ENCODE measurements at places on chromosomes 5 and 9.

GRCh38 chr5:15789642-15790041, 289.7 kb downstream of the FBXL7 start:
- DNase-seq: no peak

GRCh38 chr9:128886211-128886891, 4.4 kb downstream of the LRRC8A start:
- no peak for DNase-seq

DNA sequence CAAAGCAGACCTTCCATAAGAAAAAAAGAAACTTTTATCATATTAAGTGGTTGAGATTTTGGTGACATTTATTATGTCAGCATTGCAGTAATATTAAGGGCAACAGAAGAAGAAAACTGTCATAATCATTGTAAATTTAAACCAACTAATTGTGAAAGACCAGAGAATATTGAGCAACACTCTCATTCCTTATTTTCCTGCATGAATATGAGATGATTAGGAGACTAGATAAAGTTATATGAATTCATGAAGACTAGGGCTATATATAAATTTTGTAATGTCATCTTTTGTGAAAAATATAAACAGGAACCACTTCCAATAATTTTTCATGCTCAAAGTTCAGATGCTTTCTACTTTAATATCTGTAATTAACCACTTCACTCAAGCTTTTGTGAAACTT, 974.5 kb upstream of the CDH10 start:
- DNase-seq: no peak

GRCh38 chr5:8413975-8414374, 545.0 kb downstream of the MTRR start:
- no peak for DNase-seq

- DNase-seq: no peak
Observed at GRCh38 chr5:40480392-40480791, 199.3 kb upstream of the PTGER4 start.

DNA sequence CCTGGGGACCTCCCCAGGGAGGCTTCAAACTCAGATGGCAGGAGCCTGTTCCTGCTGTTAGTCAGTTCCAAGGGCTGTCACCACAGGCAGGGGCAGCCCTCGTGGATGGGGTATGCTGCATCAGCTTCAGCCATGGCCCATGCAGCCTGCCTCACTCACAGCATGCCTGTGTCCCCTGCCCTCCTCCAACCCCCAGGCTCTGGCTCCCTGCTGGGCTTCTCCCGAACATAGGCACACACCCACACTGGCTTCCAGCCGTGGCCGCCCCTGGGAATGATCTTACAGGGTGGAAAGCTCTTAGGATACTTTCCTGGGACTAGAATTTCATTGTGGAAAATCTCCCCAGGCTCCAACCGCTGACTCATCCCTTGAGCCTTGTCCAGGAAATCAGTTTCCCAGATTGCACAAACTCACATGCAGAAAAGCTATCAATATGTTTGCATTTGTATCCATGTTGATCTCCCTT, 163.8 kb downstream of the SEC61B start:
- DNase-seq: no peak

GRCh38 chr9:7196467-7196866, 438.7 kb downstream of the KDM4C start:
- no peak for DNase-seq

DNA sequence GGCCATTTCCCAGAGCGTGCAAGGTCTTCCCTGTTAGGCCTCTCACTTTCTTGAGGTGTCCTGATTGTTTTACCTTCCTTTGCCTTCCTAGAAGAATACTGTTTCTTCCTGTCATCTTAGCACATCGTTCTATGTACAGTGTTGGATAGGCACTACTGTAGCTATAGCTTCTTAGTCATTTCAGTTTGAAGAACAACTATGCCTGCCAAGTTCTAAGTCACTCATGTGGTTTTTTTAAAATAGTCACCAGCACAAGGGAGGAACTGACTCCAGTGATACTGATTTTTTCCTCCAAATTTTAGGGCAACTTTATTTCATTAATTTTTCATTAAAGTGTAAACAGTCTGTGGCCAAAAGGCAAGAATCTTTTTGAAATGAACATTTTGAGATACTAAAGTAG, 122.4 kb upstream of the NR5A1 start:
- DNase-seq: no peak

DNA sequence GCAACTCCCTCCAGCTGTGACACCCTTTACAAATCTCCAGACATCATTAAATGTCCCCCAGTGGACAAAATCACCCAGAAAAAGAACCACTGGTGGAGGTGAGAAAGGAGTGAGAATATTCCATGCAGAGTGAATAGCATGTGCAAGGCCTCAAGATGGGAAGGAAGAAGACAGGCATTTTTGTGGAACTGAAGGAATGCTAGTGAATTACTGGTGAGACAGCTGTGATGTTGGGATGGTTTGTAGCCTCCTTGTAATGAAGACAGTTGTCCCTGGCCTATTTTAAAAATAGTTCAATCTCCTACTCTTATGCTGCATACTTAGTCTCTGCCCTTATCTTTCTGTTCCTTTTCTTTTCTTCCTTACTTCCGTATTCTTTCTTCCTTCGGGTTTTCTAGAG, 124.9 kb upstream of the RPS23 start:
- DNase-seq: no peak

All from stimulated activated CD4-positive, alpha-beta T cell treated with anti-CD3 and anti-CD28 coated beads, Interleukin-1b, Interleukin-23, amount 100 ng/mL, for 4 hours (primary cell).